Mucosa of descending colon (tissue), 3 donors: ENCODE measurements at places on chromosomes 2 and 18. TPM values are rescaled to one million over a fixed set of nuclear protein-coding genes. Genes with fewer than 3 reads are reported as not detected.

DNA sequence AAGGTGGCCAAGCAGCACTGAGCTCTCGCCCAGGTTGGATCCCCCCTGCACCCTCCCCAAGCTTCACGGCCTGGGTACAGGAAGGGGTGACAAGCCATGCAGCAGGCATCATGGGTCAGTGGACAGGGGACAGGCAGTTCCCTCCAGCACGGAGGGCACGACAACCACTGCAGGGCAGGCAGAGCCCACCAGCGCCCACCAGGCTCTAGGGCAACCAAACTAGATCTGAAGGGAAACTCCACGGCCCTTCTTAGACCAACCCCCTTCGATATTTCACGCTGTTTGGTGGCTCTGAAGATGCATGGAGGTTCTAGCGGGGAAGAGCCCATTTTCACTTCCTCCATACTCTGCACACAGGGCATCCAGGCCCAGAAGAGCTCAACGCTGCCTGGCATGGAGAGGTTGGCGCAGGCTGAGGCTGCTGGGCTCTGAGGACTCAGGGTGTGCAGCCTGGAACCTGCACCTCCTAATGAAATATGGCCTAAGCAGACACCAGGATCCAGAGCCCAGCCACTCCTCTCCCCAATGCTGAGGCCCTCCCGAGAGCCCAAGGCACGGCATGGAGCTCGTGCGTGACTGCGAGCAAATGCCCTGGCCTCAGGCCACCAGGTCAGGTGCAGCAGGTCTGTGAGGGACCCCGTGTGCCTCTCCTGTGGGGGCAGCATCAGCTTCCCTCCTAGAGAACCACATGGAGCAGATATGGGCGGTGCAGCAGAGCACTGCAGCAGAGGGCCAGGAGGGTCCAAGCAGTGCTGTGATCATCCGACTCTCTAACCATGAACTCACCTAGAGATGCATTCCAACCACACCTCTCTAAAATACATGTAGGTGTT lies 8.7 kb upstream of the MTERF4 start:
- DNase-seq = peak; percentile 65

Gene NT5DC4
- not detected for total RNA-seq

GRCh38 chr2:55715626-55716025 lies 22.0 kb upstream of the PNPT1 start:
- DNase-seq = no peak

Gene SCYGR5
- not detected for total RNA-seq

- DNase-seq = no peak
These were observed 25.5 kb downstream of the GCG start for GRCh38 chr2:162126527-162126926.

Gene FAM161A
- 0.78 TPM for total RNA-seq

Gene MARS2
- total RNA-seq = 11.2 TPM

DNA sequence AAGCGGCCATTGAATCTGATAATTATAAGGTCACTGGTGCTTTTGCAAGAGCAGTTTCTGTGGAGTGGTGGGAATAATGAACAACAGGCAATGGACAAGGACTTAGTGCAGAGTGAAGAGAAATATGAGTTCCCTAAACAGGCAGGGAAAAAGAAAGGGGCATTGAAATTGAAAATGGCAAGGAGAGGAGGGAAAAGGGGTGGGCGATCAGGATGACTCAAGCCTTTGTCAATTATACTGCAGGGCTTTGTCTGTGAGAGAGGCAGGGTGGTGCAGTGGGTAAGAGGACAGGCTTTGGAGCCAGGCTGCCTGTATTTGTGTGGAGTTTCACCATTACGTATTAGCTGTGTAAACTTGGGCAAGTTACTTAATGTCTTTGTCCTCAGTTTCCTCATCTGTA lies 29.5 kb upstream of the PAIP2B start:
- no peak for DNase-seq

GRCh38 chr2:97792416-97792815 lies 79.0 kb downstream of the ZAP70 start:
- no peak for DNase-seq

DNA sequence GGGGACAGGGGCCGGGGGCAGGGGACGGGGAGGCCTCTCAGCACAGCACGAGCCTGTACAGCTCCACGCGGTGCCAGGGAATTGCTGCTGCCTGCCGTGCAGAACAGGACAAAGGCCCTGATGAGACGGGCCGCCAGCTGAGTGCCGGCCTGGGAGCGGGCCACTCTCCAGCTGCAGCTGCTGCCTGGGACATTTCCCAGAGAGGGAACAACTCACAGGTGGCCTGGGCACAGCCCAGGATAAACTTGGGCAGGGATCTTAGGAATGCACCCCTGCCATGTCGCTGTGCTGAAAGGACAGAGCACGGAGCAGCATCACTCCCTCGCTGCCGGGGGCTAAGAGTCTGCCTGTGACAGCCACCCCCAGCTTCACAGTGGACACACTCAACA lies 38.8 kb downstream of the CENPO start:
- DNase-seq = no peak

Gene SCN1A
- 0.82 TPM for total RNA-seq

- no peak for DNase-seq
These were observed 43.5 kb downstream of the DOK6 start for GRCh38 chr18:69444221-69444620.

DNA sequence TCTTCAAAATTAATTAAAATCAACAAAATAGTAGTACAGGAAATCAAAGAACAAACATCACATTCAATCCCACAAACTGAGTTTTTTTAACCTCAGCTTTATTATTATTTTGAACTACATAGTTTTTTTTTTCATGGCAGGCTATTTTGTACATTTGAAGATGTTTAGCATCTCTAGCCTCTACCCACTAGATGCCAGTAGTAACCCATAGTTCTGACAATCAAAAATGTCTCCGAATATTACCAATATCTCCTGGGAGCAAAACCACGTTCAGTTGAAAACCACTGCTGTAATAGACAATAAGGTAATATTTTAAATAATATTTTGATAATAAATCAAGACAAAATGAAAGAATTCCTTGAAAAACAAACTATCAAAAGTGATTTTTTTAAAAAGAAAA lies 702.6 kb upstream of the LRRTM1 start:
- no peak for DNase-seq

Gene MFSD2B
- 0.20 TPM for total RNA-seq

- peak; percentile 16 for DNase-seq
These were observed 11.9 kb upstream of the PID1 start for GRCh38 chr2:229282758-229283546.

Gene C2orf81
- 1.9 TPM for total RNA-seq

Gene ACAA2
- total RNA-seq = 148 TPM

DNA sequence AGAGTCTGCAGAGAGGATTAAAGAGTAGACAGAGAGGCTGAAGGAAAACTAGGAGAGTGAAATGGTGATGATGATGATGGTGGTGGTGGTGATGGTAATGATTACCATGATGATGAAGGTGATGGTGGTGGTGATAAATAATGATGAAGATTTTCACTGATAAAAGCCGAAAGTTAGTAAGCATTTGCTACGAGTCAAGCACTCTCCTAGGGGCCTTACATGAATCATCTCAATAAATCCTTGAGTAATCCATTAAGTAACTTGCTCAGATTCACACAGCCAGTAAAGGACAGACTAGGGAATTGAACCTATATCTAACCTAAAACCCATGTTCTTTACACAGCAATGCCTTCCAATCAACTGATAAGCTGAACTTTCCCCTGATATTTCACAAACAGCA lies 106.7 kb upstream of the PGAP1 start:
- no peak for DNase-seq

Gene TMEM198
- 0.69 TPM for total RNA-seq

Gene CFC1
- total RNA-seq = 0.92 TPM

DNA sequence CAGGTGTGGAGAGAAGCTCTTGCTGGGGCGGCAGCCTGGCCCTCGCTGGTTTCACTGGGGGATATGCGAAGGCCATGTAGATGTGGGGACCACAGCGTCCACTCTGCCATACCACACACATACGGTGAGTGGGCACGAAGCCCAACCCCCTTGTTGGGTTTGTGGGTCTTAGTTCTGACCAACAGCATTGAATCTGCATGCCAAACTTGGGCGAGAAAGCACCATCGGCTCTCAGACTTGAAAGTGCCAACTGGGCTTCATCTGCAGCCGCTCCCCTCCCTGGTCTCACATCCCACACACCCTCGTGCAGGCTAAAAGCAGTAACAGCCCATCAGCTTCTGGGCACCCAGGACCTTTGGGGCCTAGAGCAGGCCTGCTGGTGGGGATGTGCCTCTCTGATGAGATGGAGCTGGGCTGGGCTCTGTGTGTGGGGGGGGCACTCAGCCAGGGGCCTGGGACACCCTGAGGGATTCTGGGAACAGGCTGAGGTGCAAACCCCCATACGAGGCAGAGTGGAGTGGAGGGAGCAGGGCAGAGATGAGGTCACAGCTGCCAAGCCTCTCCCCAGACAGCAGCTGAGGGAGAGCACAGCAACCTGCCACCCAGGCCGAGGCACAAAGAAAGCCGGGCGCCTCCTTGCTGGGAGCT lies 264.4 kb downstream of the TWIST2 start:
- DNase-seq = no peak

DNA sequence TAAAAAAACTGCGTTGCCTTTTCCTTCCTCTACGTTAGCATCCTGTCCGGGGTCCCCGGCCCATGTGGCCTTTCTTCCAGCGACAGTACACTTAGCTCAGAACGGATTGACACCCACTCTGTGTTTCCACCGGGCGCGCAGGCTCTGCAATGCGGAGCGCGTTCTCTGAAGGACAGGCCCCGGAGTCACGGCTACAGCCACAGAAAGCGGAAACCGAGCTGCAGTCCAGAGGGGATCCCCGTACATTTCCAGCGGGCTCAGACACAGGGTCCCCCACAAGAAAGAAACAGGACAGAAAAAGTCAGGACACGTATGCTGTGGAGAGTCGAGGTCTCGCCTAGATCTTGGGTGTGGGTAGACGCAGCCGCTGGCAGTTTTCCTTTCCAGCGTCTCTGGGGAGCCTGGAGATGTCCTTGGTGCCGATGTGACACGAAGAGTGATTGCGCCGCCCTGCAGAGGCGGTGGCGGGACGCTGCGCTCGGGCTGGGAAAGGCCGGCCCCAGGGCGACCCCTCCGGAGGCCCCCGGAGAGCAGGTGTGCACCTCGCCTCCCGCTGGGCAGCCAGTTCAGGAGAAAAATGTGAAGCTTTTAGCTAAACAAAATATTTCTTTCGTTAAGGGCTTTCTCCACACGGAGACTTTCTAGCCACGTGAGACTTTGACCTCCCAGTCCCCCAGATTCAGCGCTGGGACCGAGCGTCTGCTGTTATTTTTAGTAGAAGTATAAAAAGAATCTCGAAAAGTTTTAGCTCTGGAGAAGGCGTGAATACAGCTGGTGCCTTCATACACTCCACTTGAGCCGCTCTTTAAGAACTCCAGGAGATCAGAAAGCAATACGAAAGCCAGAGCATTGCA lies 1.3 kb upstream of the ACKR3 start:
- peak; percentile 49 for DNase-seq

GRCh38 chr2:32249731-32250236 lies 14.9 kb downstream of the NLRC4 start:
- no peak for DNase-seq

Gene ARHGAP28
- total RNA-seq = 2.0 TPM

Gene CD8B
- total RNA-seq = 2.9 TPM

- DNase-seq = no peak
These were observed 361.7 kb downstream of the GPD2 start for GRCh38 chr2:156797832-156798231.

DNA sequence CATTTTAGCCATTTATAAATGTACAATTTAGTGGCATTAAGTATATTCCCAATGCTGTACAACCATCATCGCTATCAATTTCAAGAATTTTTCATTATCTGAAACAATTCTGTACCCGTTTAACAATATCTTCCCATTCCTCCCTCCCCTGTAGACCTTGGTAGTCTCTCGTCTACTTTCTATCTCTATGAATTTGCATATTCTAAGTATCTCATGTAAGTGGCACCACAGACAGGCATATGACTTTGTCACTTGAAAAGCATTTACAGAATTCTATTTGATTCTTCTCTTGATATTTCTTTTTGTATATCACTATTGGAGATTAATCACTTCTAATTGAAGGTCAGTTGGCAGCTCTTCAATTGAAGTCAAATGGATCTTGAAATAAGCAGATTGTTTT lies 48.0 kb downstream of the CCDC138 start:
- no peak for DNase-seq
